ENCODE measurements at places on chromosomes 3 and 15.

GRCh38 chr3:77071809-77072208, 31.9 kb downstream of the ROBO2 start:
- DNase-seq: no peak

- DNase-seq: no peak
Observed at GRCh38 chr15:73927476-73928240, 1.4 kb downstream of the LOXL1 start.

GRCh38 chr3:178156301-178156700, 379.9 kb upstream of the KCNMB2 start:
- no peak for DNase-seq

GRCh38 chr3:111311709-111312235, 230.2 kb upstream of the CD96 start:
- DNase-seq: no peak

GRCh38 chr3:107487490-107487889, 35.3 kb upstream of the BBX start:
- no peak for DNase-seq

GRCh38 chr15:68526269-68526668, 52.5 kb upstream of the CORO2B start:
- no peak for DNase-seq

GRCh38 chr15:36797128-36797527, 217.7 kb downstream of the CDIN1 start:
- DNase-seq: no peak

DNA sequence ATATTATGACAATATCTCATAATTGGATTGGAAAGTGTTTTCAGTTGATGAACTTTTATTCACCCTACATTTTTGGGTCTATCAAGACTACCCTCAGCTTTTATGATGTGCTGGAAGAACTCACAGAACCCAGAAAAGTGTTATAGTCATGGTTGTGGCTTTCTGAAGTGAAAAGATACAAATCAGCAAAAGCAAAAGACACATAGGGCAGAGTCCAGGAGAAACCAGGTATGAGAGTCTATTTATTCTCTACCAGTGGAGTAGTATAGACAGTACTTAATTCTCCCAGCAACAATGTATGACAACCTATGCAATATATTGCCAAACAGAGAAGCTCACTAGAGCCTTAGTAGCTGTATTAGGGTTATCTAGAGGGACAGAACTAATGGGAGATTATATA, 280.4 kb upstream of the TTC14 start:
- DNase-seq: no peak

Data from cortex of kidney (tissue), 1 donor.